ENCODE measurements at places on chromosomes 7 and 10. TPM values are rescaled to one million over a fixed set of nuclear protein-coding genes. Genes with fewer than 3 reads are reported as not detected.

UTF1 gene
- not detected for total RNA-seq

TNKS2 gene
- total RNA-seq = 27.8 TPM

CYP3A4 gene
- total RNA-seq = 16.5 TPM

EBF3 gene
- 1.9 TPM for total RNA-seq

PTPN12 gene
- total RNA-seq = 41.3 TPM

- no peak for DNase-seq
- H3K4me1 ChIP-seq = no peaks in the 10 kb centered on the region
- H3K36me3 ChIP-seq = peaks cover 21% of the 10 kb centered on the region
Observed at GRCh38 chr7:87330316-87330715, 15.1 kb upstream of the CROT start.

- no peaks in the 10 kb centered on the region for H3K27me3 ChIP-seq
- no peak for DNase-seq
- H3K36me3 ChIP-seq = no peaks in the 10 kb centered on the region
- peak within 1 kb of the TSS; percentile 44 for H3K4me3 ChIP-seq
- peak within 1 kb of the TSS; percentile 91 for H3K27ac ChIP-seq
Observed at GRCh38 chr10:34815185-34816084, at the start of gene PARD3. PARD3 (minus strand) TSS chr10:34815296; CDS start chr10:34814995, 301 bp downstream.

- no peak overlapping the region for H3K4me3 ChIP-seq
- no peaks in the 10 kb centered on the region for H3K4me1 ChIP-seq
- H3K27me3 ChIP-seq = no peaks in the 10 kb centered on the region
Observed at GRCh38 chr10:47049906-47050305, 138.7 kb downstream of the PTPN20 start.

DNA sequence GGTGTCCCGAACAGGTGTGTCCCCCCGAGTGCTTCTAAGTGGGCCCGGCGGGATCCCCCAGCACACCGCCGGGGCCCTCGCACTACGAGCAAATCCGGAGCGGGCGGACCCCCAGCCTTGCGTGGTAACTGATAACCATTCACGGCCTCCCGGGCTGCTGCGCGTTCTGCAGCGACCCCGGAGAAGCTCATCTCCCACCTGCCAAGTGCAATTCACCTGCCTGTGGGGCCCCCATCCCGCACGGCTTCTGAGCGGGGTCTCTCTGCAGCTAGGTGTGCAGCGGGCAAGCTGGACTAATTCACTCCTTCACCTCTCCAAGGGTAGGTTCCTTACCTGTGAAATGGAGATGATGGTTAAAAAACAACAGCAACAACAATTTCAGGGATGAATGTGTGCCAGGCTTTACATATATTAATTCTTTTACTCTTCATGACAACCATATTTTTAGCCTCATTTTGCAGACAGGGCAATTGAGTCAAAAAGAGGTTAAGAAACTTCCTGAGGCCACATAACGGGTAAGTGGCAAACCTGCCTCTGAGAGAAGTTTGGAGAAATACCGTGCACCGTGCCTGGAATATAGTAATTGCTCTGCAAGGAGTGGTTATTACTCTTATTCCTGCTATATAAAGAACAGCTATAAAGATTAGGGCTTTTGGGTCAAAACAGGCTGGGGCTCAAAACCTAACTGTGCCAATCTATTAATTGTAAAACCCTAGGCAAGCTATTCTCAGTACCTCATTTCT, 652 bp upstream of the PODXL start:
- no peak for DNase-seq
- no peaks in the 10 kb centered on the region for H3K36me3 ChIP-seq
- H3K4me3 ChIP-seq = peak overlapping the region; percentile 68
- H3K27me3 ChIP-seq = no peaks in the 10 kb centered on the region
- no peaks in the 10 kb centered on the region for H3K4me1 ChIP-seq

DNA sequence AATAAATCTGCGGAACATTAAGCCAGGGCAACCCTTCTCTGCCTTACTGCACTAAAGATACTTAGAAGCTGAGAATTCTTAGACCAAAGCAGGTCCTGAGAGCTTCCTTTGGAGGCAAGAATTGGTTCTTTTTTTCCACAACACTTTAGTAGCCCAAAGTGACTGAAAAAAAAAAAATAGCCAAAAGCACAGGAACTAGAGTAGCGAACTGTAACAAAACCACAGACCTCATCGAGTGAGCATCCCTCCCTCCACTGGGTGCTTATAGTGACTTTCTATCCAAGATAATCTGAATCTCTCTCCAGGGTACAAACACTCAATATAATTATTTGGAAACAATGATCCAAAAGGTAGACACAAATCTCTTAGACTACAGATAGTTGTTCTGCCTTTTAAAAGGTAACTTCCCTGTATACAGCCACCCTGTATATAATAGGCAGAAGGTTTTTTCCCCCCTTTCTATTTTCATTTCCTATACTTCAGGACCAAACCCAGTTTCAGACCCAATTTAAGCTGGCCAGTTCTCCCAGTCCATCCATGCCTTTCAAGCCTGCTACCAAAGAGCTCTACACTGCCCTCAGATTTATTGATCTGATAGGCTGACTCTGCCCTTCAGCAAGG, 31.6 kb upstream of the KCNIP2 start:
- H3K27me3 ChIP-seq = no peaks in the 10 kb centered on the region
- no peaks in the 10 kb centered on the region for H3K4me1 ChIP-seq
- no peak overlapping the region for H3K27ac ChIP-seq
- no peak overlapping the region for H3K4me3 ChIP-seq
- no peak for DNase-seq
- peaks cover 4% of the 10 kb centered on the region for H3K36me3 ChIP-seq

DNA sequence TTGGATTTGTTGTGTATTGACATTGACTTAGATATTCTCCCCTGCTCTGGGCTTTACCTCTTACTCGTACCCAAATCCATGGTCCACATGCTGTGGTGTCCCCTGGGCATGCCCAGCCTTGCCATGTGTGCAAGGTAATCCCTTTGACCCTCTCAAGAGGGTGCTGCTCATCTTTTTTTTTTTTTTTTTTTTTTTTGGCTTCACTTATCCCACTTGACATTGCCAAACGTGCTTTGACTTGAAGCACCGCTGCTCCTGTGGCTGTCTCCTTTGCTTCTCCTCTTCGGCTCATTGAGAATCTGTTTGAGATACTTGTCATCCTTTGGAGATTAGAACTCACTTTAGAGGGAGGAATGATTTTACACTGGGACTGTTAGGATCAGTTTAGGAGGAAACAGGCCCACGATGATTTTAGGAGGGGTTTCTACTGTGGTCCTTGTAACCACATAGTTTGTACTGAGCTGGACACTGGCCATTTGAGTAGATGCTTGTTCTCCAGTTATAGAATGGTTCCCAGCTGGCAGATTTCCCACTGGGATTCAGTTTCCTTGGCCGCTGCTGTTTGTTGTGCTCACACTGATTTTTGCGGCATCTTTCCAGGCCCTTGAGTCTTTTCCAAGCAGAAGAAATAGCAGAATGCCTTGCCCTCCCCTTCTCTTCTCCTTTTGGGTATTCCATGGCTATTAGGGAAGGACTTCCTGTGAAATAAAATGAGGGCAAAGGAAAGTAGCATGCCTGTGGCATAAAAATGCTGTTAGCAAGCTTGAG, 184.8 kb downstream of the AUTS2 start:
- no peaks in the 10 kb centered on the region for H3K4me1 ChIP-seq
- H3K36me3 ChIP-seq = no peaks in the 10 kb centered on the region
- H3K4me3 ChIP-seq = no peak overlapping the region
- DNase-seq = no peak

GRCh38 chr7:15862016-15862780, 175.7 kb upstream of the MEOX2 start:
- H3K27ac ChIP-seq = no peak overlapping the region
- H3K4me3 ChIP-seq = no peak overlapping the region

GRCh38 chr7:142516038-142516501, 233.2 kb upstream of the PRSS1 start:
- no peaks in the 10 kb centered on the region for H3K36me3 ChIP-seq
- H3K27me3 ChIP-seq = no peaks in the 10 kb centered on the region
- H3K4me3 ChIP-seq = no peak overlapping the region
- H3K27ac ChIP-seq = no peak overlapping the region
- no peaks in the 10 kb centered on the region for H3K4me1 ChIP-seq

DNA sequence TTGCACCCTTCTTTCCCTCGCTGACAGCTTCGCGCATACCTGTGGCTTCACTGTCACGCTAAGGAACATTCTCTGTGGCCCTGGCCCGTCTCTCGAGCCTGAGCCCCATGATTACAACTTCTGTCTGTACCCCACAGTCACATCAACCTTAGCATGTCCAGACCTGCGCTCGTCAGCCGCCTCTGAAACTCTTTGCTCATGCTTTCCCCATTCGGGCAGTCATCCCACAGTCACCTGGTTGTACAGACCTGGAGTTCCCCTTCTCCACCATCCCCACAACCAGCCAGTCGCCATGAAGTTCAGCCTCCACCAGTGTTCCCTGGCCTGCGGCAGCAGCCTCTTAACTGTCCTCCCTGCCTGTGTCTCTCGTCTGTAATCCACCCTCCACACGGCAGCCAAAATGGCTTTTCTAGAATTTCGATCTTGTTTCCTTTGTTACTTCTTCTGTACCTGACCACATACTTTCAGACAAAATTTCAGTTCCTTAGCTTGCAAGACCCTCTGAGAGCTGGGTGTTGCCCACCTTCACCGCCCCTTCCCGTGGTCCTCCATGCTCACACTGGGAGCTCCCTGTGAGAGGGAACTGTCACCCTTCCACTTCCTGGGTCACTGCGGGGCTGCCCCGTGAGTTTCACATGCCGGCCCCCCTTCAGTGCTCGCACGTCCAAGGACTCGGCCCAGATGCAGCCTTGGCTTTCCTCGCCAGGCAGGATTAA, 229.2 kb downstream of the CELF2 start:
- H3K4me3 ChIP-seq = no peak overlapping the region
- H3K27ac ChIP-seq = no peak overlapping the region
- no peaks in the 10 kb centered on the region for H3K36me3 ChIP-seq
- no peaks in the 10 kb centered on the region for H3K27me3 ChIP-seq
- H3K4me1 ChIP-seq = peaks cover 34% of the 10 kb centered on the region

- no peak for DNase-seq
- no peak overlapping the region for H3K4me3 ChIP-seq
- no peak overlapping the region for H3K27ac ChIP-seq
Observed at GRCh38 chr10:110364531-110364937, 59.8 kb upstream of the SMNDC1 start.

- H3K36me3 ChIP-seq = no peaks in the 10 kb centered on the region
- no peaks in the 10 kb centered on the region for H3K4me1 ChIP-seq
- H3K27ac ChIP-seq = no peak overlapping the region
- H3K27me3 ChIP-seq = no peaks in the 10 kb centered on the region
- no peak overlapping the region for H3K4me3 ChIP-seq
- no peak for DNase-seq
Observed at GRCh38 chr10:61765176-61766087, 102.7 kb downstream of the CABCOCO1 start.

- DNase-seq = no peak
- H3K4me3 ChIP-seq = no peak overlapping the region
- H3K27me3 ChIP-seq = no peaks in the 10 kb centered on the region
Observed at GRCh38 chr10:78372806-78373205, 339.1 kb downstream of the RPS24 start.

GRCh38 chr10:79063071-79063491, 5.7 kb upstream of the ZMIZ1 start:
- H3K27ac ChIP-seq = no peak overlapping the region
- DNase-seq = no peak
- H3K4me1 ChIP-seq = peaks cover 7% of the 10 kb centered on the region
- no peaks in the 10 kb centered on the region for H3K27me3 ChIP-seq
- H3K36me3 ChIP-seq = no peaks in the 10 kb centered on the region
- H3K4me3 ChIP-seq = no peak overlapping the region

DNA sequence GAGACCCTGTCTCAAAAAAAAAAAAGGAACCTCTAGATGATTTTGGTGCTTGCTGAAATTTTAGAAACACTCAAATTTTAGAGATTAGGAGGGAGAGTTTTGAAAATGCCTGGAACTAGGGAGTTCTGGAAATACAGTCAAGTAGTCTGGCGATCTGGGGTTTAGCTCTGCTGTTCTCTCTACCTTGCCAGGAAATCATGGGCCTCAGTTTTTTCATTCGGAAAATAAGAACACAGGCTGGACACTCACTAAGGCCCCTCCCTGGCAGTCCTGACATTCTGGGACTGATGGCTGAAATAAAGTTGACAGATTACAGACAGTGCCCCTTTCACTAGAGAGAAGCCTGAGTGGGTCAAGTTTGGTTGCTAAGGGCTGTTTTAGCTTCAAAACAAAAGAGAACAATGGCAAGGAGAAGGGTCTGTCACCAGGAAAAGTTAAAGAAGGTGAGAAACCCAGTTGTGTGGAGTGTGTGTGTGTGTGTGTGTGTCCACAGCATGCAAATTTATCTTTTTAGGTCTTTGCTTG, 25.0 kb upstream of the CALN1 start:
- no peaks in the 10 kb centered on the region for H3K36me3 ChIP-seq
- H3K4me3 ChIP-seq = no peak overlapping the region
- H3K4me1 ChIP-seq = no peaks in the 10 kb centered on the region

DNA sequence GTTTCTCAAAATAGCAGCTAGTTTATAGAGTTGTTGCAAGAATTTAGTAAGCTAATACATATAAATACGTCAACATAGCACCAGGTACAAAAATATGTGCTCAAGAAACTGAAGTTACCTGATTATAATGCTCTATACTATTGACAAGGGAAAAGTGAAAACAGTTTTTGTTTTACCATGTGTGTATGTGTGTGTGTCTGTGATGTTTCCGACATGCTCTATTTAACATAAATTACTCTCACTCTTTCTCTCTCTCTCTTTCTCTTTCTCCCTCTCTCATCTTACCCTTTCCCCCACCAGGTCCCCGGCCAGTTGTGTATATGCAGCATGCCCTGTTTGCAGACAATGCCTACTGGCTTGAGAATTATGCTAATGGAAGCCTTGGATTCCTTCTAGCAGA, 4.3 kb downstream of the LIPN start:
- DNase-seq = no peak
- no peaks in the 10 kb centered on the region for H3K36me3 ChIP-seq
- H3K4me1 ChIP-seq = no peaks in the 10 kb centered on the region
- no peak overlapping the region for H3K4me3 ChIP-seq

GRCh38 chr7:150378115-150378852, 846 bp upstream of the ZNF775 start:
- H3K27ac ChIP-seq = peak overlapping the region; percentile 94
- H3K4me3 ChIP-seq = peak overlapping the region; percentile 64
- H3K36me3 ChIP-seq = no peaks in the 10 kb centered on the region
- no peaks in the 10 kb centered on the region for H3K27me3 ChIP-seq

GRCh38 chr10:16820421-16820820, 3.2 kb upstream of the RSU1 start:
- no peaks in the 10 kb centered on the region for H3K27me3 ChIP-seq
- no peak overlapping the region for H3K4me3 ChIP-seq
- no peak overlapping the region for H3K27ac ChIP-seq
- DNase-seq = no peak

GRCh38 chr10:97812696-97813095, 36.9 kb upstream of the GOLGA7B start:
- no peak overlapping the region for H3K4me3 ChIP-seq
- no peak for DNase-seq
- no peak overlapping the region for H3K27ac ChIP-seq
- H3K4me1 ChIP-seq = no peaks in the 10 kb centered on the region
